ENCODE measurements at places on chromosomes 16 and 17.

- DNase-seq = no peak
Observed at GRCh38 chr17:80791758-80792284, 199.8 kb upstream of the CHMP6 start.

DNA sequence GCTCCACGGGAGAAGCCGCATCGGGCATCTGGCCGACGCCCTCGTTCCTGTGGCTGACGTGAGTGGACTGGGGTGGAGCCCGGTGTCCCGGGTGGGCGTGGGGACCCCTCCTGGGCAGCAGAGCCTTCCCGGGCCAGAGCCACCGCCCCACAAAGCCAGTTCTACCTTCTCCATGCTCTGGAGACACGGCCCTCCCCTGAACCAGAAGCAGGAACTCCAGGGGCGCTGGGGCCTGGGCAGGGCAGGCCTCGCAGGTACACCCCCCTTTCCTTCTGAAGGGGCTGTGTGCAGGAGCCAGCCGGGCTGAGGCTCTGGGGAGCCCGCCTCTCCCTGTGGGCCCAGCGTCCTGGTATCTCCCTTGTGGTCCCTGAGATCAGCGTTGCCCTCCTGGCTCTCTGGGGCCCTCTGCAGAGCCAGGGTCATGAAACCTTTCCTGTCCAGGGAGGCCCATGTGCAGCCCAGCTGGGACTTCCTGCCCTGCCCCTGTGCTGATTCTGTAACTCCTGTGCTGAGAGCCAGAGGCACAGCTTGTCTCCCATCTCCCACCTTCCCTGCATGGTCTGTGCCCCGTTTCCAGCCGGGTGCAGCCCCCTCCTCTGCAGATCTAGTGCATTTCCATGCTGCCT lies 6.5 kb downstream of the PIGQ start:
- no peak for DNase-seq

GRCh38 chr16:9007177-9007794 lies 43.6 kb upstream of the USP7 start:
- DNase-seq = no peak

- DNase-seq = no peak
Observed at GRCh38 chr17:55200904-55201303, 63.9 kb upstream of the HLF start.

DNA sequence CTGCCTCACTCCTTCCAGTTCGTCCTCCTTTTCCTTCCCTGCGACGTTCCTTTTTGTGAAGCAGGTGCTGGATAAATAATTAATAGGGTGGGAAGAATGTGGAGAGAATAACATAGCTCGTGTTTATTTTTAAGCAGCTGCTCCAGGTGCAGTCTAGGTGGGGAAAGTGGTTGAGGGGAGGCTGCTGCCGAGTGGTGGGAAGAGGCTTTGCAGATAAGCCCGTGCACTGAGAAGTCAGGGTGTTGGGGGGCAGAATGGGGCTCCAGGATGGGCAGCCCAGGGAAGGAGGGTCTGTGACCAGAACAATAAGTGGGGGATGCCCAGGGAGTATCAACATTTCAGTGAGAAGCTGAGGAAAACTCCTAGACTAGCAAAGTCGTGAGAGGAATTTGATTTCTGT lies 300.5 kb downstream of the CPPED1 start:
- DNase-seq = no peak

- no peak for DNase-seq
Observed at GRCh38 chr17:313911-314613, 38.5 kb downstream of the RPH3AL start.

DNA sequence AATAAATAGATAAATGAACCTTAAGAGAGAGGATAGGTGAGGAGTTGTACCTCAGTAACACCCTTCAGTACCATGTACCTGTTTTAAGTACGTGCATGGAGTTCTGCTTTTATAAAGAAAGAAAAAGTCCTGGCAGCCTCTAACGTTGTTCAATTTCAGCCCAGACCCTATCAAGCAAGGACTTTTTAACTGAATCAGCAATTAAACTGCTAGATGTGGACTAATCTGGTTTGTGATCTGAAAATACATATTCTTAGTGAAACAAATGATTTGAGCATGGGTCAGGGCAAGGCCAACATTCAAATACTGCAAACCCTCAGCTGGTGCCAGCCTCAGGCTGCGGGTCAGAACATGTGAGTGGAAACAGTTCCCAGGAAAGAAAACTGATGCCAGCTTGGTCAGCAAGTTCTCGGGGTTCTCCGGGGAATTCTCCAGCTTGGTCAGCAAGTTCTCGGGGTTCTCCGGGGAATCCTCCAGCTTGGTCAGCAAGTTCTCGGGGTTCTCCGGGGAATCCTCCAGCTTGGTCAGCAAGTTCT lies 84.5 kb downstream of the MRM3 start:
- no peak for DNase-seq

DNA sequence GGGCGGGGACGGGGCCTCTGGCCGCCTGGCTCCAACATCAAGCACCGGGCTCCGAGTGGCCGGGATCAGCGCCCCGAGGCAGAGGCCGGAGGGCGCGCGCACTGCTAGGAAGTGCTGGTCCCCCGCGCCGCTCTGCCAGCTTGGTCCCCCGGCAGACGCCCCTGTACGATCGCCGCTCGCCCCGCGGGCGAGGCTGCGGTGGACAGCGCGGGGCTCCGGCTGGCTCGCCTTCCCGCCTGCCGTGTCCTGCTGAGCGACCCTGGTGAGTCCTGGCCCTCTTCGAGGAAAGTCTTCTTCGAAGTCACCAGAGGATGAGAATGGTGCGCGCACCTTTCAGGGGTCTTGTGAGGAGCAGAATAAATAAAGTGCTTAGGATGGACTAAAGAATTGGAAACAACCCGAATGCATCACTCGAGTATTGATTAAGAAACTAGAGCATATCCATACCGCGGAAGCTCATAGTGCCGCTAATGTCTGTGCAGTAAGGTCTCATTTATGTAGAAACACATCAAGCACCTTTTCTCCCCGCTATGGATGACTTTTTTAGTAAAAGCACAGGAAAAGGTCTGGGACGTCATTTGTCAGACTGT lies 392 bp downstream of the ZNF213 start:
- DNase-seq = no peak

- DNase-seq = no peak
Observed at GRCh38 chr17:82436601-82437324, 13.8 kb downstream of the CYBC1 start.

GRCh38 chr17:5784791-5785190 lies 200.5 kb upstream of the NLRP1 start:
- no peak for DNase-seq

DNA sequence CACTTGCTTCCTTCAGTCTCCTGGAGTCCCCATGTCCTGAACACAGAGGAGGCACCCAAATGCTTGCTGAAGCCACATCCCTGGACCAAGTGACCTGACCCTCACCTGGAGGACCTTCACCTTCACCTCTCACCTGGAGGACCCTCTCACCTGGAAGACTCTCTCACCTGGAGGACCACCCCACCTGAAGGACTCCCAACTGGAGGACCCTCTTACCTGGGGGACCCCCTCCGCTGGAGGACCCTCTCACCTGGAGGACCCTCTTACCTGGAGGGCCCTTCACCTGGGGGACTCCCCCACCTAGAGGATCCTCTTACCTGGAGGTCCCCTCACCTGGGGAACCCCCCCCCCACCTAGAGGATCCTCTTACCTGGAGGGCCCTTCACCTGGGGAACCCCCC lies 573 bp upstream of the CDK10 start:
- no peak for DNase-seq

GRCh38 chr17:80101946-80102663 lies 724 bp downstream of the GAA start:
- no peak for DNase-seq

- no peak for DNase-seq
Observed at GRCh38 chr17:76733618-76733957, 3.5 kb downstream of the SRSF2 start.

GRCh38 chr17:59513934-59514841 lies 51.2 kb upstream of the DHX40 start:
- no peak for DNase-seq

- DNase-seq = no peak
Observed at GRCh38 chr17:75816693-75817092, 27.5 kb downstream of the UNC13D start.

DNA sequence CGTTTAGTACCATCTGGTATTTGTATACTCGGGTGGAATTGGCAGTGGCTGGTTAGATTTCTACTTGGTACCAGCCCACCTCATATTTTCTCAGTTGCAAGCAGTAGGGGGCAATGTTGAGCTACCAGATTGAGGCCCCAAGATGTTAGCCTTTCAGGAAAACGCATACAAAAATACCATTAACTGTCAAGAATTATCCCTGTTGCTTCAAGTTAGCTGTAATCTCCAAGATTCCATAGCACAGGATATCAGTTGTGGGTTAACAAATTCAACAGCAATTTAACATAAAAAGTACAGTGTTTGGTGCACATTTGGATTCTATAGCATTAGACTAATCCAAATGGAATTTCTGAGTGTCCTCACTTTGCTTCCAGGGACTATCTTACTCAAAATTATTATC lies 188.2 kb downstream of the FTO start:
- peak; percentile 50 for DNase-seq

DNA sequence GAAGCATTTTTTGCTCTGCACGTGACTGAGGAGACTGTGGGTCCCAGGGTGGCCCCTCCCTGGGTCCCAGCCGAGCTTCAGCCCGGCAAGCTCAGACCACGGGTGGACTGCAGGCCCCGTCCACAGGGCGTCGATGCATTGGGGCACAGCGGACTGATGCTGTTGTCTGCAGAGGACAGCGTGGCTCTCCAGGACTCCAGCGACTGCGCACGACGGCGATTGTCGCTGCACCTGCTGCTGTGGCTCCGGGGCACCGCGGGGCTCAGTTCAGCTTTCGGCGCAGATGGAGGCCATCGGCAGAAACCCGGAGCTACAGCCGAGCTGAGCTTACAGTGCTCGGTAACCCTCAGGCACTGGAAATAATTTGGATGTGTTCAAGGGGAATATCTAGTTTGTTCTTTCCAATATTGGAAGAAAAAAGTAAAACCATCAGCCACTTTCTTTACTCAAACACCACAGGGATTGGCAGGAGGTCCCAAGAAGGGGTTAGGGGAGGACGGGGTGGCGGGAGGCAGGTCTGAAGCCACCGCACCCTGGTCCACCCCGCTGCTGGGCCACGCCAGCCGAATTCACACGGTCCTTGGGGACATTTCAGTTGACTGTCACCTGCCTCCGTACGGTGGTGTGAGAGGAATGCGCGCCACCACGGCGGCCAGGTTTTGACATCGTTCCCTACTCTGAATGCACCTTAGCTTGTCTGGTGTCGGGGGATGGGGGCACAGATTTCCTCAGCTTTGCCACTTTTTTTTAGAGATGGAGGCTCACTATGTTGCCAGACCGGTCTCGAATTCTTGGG lies 88.7 kb upstream of the RPH3AL start:
- no peak for DNase-seq

- DNase-seq = no peak
Observed at GRCh38 chr17:66850692-66851091, 15.8 kb downstream of the CACNG5 start.

GRCh38 chr16:88764080-88764479 lies 20.9 kb downstream of the PIEZO1 start:
- no peak for DNase-seq

- DNase-seq = no peak
Observed at GRCh38 chr17:7113273-7114071, 1.1 kb downstream of the ASGR2 start.

GRCh38 chr16:31535737-31536136 lies 8.0 kb downstream of the AHSP start:
- no peak for DNase-seq

- no peak for DNase-seq
Observed at GRCh38 chr16:68396481-68396880, 51.8 kb downstream of the SMPD3 start.

- no peak for DNase-seq
Observed at GRCh38 chr17:41186872-41187271, 2.2 kb upstream of the KRTAP4-1 start.

DNA sequence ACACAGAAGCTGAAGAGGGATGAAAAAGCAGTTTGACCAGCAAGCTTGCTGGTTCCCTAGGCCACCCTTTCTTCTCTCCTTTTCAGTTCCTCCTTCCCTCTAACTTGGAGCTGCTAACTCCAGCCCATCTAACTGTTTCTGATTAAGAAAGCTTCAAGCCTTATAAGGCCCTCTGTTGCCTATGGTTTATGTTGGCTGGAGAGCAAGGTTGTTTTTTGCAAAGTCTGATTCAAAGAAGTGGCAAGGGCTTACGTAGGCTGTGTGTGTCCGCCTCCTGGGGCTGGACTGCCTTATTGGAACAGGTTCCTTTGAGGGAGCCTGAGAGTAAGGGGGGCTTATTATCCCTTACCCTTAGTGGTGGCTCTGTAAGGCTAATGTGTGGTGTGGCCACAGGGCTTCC lies 7.1 kb downstream of the AKAP1 start:
- DNase-seq = peak; percentile 56

DNA sequence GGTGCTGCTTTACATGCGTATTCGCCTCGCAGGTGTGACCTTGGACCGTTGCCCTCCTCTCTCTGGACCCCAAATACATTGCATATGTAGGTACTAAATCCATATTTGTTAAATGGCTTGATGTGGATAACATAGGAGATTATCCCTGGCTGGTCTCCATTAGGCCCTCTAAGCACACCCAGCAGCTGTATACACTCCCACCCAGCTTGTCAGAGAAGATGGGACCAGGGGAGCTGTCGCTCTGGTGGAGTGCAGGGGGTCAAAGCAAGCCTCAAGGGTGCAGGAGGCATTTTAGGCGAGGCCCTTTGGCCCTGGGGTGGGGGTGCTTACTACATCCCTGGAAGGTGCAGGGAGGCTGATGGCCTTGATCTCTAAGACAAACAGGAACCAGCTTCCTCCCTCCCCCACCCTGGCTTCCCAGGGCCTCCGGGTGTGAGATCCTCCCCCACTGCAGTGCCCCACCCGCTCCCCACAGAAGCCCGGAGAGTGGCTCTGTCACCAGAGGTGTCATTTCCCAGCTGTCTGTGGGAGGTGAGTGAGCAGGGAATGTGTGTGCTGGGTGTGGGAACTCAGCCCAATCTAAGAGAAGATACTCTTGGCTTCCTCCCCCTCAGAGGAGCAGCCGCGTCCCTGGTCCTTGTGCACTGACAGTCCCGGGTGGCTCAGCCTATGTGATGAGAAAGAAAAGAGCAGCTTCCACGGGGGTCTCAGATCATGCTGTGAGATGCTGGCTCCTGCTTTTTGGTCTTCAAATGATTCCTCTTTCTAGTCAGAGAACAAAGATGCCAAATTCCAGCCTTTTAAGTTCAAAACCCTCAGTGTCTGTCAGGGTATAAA lies 1.4 kb upstream of the VAMP2 start:
- DNase-seq = peak; percentile 88

DNA sequence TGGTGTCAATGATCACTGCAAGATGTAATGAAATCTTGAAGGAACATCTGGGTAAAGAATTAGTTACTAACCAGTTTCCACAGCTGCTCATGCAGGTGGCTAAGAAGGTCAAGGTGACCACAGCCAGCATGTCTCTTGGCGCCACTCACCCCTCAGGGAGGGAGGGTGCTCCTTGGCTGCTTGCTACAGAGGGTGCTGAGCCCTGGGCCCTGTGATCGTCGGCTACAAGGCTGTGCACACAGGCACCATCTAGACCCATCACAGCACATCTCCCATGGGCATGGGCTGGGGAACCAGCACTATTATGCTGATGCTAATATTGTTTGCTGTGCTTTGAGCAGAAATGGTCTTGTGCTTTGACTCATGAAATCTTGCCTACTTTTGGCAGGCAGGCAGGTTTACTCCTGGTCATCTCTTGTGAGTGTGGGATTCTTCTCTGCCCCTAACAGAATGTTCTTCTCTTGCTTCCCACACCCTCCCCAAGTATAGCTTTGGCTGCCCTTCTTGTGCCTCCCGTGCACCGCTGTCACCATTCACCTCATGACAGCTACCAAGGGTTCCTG lies 36.4 kb downstream of the TXNDC11 start:
- DNase-seq = no peak
